Stimulated activated CD8-positive, alpha-beta memory T cell treated with anti-CD3 and anti-CD28 coated beads, Interleukin-4, amount 100 ng/mL, for 1 hour (primary cell): ENCODE measurements at places on chromosomes 2 and 18.
A peak's percentile ranks its signal among the peaks of the same experiment; 100 is the strongest.

DNA sequence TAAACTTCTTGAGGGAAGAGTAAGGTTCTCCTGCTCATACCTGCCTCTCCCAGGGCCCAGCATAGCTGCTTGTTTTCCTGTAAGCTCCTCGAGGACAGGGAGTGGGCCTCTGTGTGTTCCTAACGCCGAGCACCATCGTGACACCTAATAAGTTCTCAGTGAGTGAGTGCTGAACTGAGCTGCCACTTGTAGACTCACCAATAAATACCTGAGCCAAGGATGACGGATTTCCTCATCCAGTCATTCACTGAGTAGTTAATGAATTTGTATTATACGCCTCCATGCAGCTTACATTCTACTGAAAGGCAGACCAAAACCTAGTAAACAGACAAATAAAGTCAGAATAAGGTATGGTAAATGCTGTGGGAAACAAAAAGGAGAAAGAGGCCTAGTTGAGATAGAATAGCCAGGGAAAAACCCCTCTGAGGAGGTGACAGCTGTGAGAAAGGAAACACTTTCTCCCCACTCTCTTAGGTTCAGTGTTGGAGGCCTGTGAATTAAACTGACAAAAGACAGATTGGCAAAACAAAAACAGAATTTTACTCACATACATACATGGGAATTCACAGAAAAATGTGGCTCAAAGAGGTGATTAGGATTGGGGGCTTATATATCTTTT lies 138.6 kb downstream of the B3GNT2 start:
- no peak for DNase-seq

GRCh38 chr18:63107931-63108330 lies 211.6 kb downstream of the BCL2 start:
- no peak for DNase-seq

GRCh38 chr18:47087676-47088075 lies 52.3 kb upstream of the ELOA2 start:
- no peak for DNase-seq

DNA sequence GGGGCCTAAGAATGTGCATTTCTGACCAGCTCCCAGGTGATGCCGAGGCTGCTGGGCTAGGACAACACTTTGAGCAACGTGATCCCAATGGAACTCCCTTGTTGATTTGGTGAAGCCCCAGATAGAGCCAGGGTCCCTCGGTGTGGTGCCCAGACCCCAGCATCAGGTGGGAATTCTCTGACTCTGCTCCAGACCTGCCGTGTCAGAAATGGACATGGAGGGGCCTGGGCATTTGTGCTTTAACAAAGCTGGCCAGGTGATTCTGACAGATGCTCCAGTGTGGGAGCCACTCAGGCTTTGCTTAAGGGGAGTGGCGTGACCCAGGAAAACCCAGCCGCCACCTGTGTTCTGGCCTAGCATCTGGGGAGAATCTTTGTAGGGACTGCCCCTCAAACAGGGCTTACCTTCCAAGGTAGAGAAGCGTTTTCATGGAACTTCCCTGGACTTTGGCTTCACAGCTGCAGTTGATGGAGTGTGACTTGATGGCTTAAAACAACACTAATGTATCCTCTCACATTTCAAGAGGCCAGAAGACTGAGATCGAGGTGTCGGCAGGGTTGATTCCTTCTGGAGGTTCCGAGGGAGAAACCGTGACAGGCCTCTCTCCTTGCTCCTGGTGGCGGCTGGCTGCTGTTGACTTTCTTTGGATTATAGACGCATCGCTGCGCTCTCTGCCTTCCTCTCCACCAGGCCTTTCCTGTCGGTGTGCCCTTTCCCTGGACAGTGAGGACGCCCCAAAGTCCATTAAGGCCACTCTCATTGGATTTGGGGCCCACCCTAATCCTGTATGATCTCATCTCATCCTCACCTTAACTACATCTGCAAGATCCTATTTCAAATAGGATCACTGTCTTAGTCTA lies 57.0 kb upstream of the HDAC4 start:
- no peak for DNase-seq

DNA sequence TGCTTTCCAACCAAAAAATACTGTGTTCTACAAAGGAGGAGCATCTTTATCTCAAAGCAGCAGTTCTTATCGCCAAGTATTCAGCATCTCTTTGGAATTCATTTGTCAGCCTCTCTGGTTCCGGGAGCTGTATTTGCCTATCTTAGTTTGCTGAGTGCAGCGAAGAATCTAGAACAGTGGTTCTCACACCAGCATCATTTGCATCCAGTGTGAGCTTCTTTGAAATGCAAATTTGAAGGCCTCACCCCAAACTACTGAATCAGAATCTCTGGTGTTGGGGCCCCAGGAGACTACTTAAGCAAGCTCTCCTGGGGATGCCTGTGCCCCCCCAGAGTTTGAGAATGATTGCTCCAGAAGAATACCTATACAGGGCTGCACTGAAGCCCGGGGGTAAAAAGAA lies 1.5 kb upstream of the PTPN2 start:
- no peak for DNase-seq

- no peak for DNase-seq
Measured at GRCh38 chr2:64165706-64166105, 21.5 kb upstream of the PELI1 start.

GRCh38 chr18:26547646-26548414 lies 523 bp downstream of the KCTD1 start:
- no peak for DNase-seq

GRCh38 chr2:33632831-33633230 lies 33.7 kb upstream of the FAM98A start:
- no peak for DNase-seq

- DNase-seq, result no peak
Measured at GRCh38 chr2:136777391-136777790, 12.0 kb downstream of the THSD7B start.

- peak; percentile 47 for DNase-seq
Measured at GRCh38 chr18:63317982-63318888, 1.3 kb downstream of the BCL2 start.

DNA sequence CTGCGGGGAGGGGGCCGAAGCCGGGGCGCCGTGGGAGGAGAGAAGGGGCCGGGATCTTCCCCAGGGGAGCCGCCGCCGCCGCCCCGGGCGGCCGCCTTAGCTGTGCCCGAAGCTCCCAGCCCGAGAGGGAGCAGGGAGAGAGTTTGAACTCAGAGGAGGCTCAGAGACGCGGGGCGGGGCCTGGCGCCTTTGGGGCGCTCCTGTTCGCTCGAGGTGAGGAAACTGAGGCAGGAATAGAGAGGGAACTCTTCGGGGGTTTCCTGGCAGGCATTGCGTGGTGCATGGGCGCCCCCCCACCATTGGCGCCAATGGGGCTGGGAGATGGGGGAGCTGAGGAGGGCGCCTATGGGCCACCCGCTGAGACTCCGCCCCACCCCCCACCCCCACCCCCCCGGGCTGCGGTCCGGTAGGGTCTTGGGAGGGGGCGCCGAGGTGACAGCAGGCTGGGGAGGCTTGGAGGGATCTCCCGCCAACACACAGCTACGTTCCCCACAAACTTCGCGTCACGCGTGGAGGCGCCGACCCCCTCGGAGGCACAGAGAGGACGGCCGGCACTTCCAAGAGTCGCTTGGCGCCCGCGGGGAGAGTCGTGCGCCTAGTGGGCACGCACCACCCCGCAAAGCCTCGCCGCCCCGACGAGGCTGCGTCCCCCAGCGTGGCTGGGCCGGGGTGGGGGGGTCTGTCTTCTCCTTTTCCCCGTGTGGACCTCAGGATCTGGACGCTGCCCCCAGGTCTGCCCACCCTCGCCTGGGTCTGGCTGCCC lies 680 bp downstream of the CTDSP1 start:
- DNase-seq, result no peak

DNA sequence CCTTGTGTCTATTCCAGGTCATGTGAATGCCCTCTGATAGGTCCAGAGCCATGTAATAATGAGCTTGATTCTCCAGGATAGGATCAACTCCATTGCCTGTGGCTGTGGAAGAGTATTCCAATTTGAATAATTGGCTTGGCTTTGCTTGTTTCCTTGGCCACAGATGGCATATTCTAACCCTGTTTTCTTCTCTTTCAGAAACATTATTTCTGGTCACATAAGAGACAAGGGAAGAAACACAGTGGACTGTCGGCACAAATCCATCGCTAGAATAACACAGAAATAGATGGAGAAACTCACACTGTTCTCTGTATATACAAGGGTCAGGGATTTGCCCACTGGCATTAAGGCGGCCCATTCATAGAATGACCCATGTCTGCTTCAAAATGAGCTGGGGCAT lies 278.4 kb upstream of the CCDC68 start:
- DNase-seq, result no peak

DNA sequence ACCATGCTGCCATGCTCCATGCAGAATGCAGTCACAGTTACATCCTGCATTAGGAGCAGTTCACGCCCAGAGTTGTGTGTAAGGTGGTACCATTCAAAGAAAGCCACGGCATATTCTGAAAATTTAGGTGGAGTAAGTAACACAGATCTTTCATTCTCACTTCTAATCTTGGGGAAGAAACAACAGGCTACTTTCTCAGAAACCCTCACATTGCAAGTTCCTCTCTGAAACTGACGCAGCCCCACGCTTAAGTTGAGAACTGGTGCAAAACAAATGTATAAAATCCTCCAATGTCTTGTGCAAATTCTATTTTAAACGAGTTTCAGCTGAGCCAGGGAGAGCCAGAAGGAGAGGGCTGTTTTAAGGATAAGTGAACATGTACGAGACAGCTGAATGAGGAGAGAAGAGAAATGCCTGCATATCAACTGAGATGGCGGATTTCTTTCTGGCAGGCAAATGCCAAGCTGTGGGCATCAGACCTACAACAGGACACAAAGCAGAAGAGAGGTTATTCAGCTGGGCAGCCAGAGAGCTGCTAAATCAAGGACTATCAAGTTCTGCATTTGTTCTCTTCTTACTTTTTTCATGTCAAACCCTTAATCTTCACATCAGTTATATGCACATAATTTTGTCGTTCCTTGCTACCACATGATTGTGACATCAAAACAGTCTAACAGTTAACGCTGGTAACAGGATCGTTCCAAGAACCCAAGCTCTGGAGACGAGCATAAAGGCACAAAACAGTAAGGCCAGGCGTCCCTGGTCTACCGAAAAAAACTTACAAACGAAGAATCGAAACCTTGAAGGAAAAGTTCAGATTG lies 6.4 kb downstream of the ARL4C start:
- no peak for DNase-seq

- DNase-seq, result no peak
Measured at GRCh38 chr2:1749489-1750119, 5.3 kb upstream of the PXDN start.

GRCh38 chr2:239143858-239144712 lies 256.7 kb downstream of the HDAC4 start:
- no peak for DNase-seq

GRCh38 chr2:61658841-61659780 lies 121.0 kb upstream of the XPO1 start:
- DNase-seq, result no peak

GRCh38 chr18:10927286-10927992 lies 221.9 kb downstream of the PIEZO2 start:
- no peak for DNase-seq

DNA sequence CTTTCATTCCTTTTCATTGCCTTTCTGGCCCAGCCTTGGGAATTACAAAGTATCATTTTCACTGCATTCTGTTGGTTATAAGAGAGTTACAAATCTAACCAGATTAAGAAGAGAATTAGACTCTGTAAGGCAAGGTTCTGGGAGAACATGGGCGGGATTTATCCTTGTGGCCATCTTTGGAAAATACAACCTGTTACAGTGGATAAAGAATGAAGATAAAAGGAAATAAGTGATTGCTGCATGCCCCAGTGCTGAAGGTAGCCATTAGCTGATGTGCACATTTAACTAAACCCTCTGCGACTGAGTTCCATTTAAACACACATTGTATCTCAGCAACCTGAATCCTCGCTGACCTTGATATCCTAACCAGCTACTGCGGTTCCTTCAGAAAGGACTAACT lies 93.4 kb downstream of the SMC6 start:
- no peak for DNase-seq

GRCh38 chr2:2683606-2684224 lies 352.6 kb upstream of the MYT1L start:
- DNase-seq, result no peak

DNA sequence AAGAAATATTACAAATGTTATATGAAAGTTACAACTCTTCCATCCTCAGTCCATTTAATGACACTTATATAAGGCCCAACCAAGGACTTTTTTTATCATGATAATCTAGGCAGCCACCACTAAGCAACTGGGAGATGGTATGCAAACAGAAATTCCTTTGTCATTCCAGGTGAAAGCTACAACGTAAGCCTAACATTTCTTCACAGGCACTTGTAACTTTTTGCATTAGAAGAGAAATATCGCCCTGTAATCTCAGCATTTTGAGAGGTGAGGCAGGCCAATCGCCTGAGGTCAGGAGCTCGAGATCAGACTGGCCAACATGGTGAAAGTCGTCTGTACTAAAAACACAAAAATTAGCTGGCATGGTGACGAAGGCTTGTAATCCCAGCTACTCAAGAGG lies 581.2 kb upstream of the SLC8A1 start:
- DNase-seq, result no peak

DNA sequence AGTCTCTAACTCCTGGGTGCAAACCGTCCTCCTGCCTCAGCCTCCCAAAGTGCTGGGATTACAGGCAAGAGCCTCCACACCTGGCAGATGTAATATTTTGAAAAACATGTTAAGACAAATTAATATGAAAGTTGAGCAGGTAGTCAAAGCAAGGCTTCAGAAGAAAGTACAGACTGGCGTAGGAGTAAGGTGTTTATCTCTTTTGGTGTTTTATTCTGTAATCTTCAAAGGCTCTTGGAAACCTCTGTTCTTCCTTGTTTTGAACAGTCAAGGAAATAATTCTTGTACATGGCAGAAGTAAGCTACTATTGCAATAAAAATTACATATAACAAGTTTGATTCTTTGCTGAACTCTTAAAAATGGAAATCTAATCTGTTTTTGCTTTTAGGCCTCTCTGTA lies 5.3 kb downstream of the RNF138 start:
- DNase-seq, result no peak

GRCh38 chr2:27980242-27980641 lies 89.7 kb downstream of the BABAM2 start:
- DNase-seq, result no peak

GRCh38 chr2:120438301-120439066 lies 92.5 kb downstream of the INHBB start:
- no peak for DNase-seq

- DNase-seq, result no peak
Measured at GRCh38 chr2:239519089-239519920, 118.5 kb upstream of the HDAC4 start.
